ENCODE measurements at places on chromosomes 2 and 18. TPM values are rescaled to one million over a fixed set of nuclear protein-coding genes. Genes with fewer than 3 reads are reported as not detected.

GRCh38 chr2:222318026-222318711, 19.4 kb upstream of the PAX3 start:
- no peak overlapping the region for H3K27ac ChIP-seq
- H3K36me3 ChIP-seq, result no peaks in the 10 kb centered on the region
- H3K27me3 ChIP-seq, result peaks cover 27% of the 10 kb centered on the region
- H3K4me1 ChIP-seq, result no peaks in the 10 kb centered on the region
- peak; percentile 78 for DNase-seq

DNA sequence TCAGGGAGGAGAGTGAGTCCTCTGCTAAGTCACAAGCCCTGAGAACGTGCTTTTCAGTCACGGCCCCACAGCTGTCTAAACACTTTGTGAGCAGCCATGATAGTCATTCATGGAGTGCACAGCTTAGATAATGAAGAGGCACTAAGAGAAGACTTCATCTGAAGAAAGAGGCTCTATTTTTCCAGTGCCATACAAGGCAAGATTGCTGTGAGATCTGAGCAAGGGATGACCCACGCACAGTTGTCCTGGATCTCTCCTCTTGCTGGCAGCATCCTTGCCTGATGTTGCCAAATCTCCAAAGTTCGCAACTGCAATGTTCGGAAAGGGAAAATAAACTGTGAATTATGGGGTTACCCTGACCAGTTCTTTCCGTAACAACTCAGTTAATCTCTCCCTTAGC, 418.7 kb downstream of the MEIS1 start:
- H3K4me3 ChIP-seq, result no peak overlapping the region
- H3K4me1 ChIP-seq, result peaks cover 33% of the 10 kb centered on the region
- no peak overlapping the region for H3K27ac ChIP-seq

DNA sequence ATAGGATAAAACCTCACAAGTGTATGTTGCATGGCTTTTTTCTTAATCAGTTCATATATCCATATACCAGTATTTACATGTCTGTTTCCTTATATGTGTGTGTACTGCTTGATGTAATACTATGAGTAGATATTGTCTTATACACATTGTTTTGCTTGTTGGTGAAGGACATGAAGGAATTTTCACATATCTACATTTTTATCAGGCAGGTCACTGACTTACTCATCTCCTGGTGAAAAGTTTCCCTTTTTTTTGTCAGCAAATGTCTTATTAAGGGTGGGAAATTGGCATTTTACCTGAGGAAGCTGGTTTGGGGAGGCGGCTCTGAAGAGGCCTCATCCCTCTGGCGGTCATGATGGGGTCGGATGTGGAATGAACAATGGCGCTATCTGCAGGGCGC, 61.4 kb upstream of the LYPD1 start:
- H3K27ac ChIP-seq, result no peak overlapping the region
- no peak for DNase-seq
- H3K4me3 ChIP-seq, result no peak overlapping the region

GRCh38 chr2:179613701-179614100, 247.7 kb downstream of the ZNF385B start:
- peaks cover 14% of the 10 kb centered on the region for H3K4me1 ChIP-seq
- H3K4me3 ChIP-seq, result no peak overlapping the region
- peak; percentile 36 for DNase-seq

- DNase-seq, result peak; percentile 8
- no peaks in the 10 kb centered on the region for H3K27me3 ChIP-seq
- H3K36me3 ChIP-seq, result no peaks in the 10 kb centered on the region
- H3K27ac ChIP-seq, result no peak overlapping the region
These were observed 76.7 kb downstream of the DTNB start for GRCh38 chr2:25596516-25597244.

GRCh38 chr2:221673248-221673647, 101.1 kb upstream of the EPHA4 start:
- no peak overlapping the region for H3K27ac ChIP-seq
- H3K4me1 ChIP-seq, result no peaks in the 10 kb centered on the region
- peak; percentile 58 for DNase-seq

- no peak overlapping the region for H3K27ac ChIP-seq
- H3K27me3 ChIP-seq, result no peaks in the 10 kb centered on the region
- no peaks in the 10 kb centered on the region for H3K36me3 ChIP-seq
- no peaks in the 10 kb centered on the region for H3K4me1 ChIP-seq
- DNase-seq, result no peak
- H3K4me3 ChIP-seq, result no peak overlapping the region
These were observed 182.9 kb upstream of the ID2 start for GRCh38 chr2:8498994-8499393.

DNA sequence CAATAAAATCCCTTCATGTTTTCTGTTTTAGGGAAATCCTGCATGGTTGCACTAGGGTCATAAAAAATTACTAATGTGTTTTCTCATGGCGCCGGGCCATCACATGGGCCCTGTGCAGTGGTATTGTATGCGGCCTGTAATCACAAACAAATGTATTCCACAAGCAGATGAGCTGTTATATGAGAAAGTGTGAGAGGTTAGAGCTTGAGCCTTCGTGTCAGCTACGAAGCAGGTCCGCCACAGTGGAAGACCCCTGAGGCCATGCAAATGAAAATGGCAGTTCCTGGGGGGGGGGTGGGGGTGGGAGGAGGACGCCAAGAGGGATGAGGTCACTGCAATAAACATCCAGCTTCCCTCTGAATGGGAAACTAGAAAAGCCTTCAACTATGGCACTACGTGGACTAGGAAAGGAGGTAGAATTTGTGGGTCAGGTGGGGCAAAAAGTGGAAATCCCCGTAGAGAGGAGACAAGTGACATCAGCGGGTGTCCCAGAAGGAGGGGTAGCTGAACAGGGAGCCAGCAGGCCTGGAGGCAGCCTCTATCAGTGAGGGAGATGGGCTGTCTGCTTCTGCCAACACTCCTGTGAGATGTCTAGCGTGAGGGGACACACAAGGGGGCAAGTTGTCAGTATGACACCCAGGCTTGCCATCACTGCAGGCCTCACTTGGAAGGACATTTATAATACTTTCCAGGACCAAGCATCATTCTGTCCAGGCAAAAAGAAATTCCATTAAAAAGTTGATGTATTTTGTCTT, 130.3 kb upstream of the CTAGE1 start:
- DNase-seq, result no peak
- H3K4me1 ChIP-seq, result peaks cover 10% of the 10 kb centered on the region
- H3K27me3 ChIP-seq, result no peaks in the 10 kb centered on the region
- no peak overlapping the region for H3K27ac ChIP-seq
- no peak overlapping the region for H3K4me3 ChIP-seq

- H3K27ac ChIP-seq, result no peak overlapping the region
- no peak for DNase-seq
- no peaks in the 10 kb centered on the region for H3K36me3 ChIP-seq
These were observed 29.5 kb upstream of the PAIP2B start for GRCh38 chr2:71256421-71256820.

- no peak for DNase-seq
- H3K4me3 ChIP-seq, result no peak overlapping the region
- H3K4me1 ChIP-seq, result peaks cover 16% of the 10 kb centered on the region
- no peak overlapping the region for H3K27ac ChIP-seq
- H3K27me3 ChIP-seq, result no peaks in the 10 kb centered on the region
- H3K36me3 ChIP-seq, result no peaks in the 10 kb centered on the region
These were observed 49.9 kb downstream of the LPIN2 start for GRCh38 chr18:2963048-2963447.

GRCh38 chr18:12990123-12990475, 1.1 kb upstream of the CEP192 start:
- H3K4me1 ChIP-seq, result peaks cover 5% of the 10 kb centered on the region
- peak overlapping the region; percentile 81 for H3K4me3 ChIP-seq
- H3K36me3 ChIP-seq, result no peaks in the 10 kb centered on the region
- DNase-seq, result no peak
- H3K27ac ChIP-seq, result peak overlapping the region; percentile 80

- H3K4me3 ChIP-seq, result no peak overlapping the region
- no peak for DNase-seq
- no peaks in the 10 kb centered on the region for H3K36me3 ChIP-seq
- H3K27ac ChIP-seq, result no peak overlapping the region
These were observed 165.7 kb upstream of the KCNJ3 start for GRCh38 chr2:154532763-154533162.

DNA sequence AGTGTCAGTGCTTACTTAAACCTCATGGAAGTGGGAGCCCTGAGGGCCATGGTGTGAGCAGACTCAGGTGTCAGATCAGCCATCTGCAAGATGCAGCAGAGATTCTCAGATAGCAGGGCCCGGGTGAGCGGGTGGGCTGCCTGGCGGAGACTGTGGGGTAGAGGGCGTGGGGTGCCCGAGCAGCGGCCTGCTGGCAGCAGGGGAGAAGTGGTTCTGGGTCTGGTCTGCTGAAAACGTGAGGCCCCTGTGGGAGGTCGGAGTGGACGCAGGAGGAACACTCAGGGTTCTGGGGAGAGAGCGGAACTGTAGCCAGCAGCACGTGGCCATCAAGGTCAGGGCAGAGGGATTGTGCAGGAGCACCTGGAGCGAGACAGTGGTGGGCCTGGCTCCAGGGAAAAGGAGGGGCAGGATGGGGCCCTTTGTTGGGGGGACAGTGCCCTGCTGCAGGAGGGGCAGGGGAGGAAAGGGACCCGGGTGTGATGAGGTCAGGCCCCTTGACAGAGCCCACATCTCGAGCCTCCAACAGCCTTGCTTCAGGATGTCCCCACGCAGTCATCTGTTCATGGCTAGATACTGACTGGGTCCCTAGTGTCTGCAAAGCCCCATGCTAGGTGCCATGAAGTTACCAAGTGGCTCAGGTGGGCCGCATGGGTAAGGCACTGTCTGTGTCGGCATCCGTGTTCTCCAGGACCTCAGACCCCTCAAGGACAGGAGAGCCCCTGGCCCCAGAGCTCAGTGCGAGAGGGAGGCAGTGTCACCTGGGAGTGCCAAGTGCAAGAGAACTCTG, 2.7 kb upstream of the ESPNL start:
- no peaks in the 10 kb centered on the region for H3K4me1 ChIP-seq
- H3K27ac ChIP-seq, result no peak overlapping the region
- no peaks in the 10 kb centered on the region for H3K27me3 ChIP-seq
- H3K4me3 ChIP-seq, result no peak overlapping the region
- no peaks in the 10 kb centered on the region for H3K36me3 ChIP-seq

DNA sequence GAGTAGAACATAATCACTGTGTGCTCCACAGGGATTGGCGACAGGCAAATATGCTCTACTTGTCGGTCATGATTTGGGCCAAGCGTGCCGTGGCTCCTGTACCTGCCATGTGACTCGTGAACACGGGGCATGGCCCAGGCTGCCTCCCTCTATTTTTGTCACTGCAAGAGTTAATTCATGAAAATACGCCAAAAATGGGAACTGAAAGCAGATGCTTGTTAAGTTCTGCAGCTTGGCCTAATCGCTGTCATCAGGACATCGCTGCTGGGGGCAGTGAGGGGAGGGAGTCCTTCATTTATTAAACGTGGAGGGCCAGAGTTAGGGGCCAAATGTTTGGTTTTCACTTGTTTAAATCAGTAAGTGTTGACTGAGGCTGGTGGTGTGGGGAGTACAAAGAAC, 177.8 kb downstream of the BCL2 start:
- H3K4me3 ChIP-seq, result no peak overlapping the region
- peaks cover 2% of the 10 kb centered on the region for H3K27me3 ChIP-seq
- no peak for DNase-seq
- no peaks in the 10 kb centered on the region for H3K4me1 ChIP-seq
- no peak overlapping the region for H3K27ac ChIP-seq

GRCh38 chr2:172905937-172906811, 169.5 kb upstream of the MAP3K20 start:
- DNase-seq, result no peak
- no peaks in the 10 kb centered on the region for H3K36me3 ChIP-seq
- H3K4me3 ChIP-seq, result no peak overlapping the region
- no peaks in the 10 kb centered on the region for H3K27me3 ChIP-seq
- H3K27ac ChIP-seq, result no peak overlapping the region
- no peaks in the 10 kb centered on the region for H3K4me1 ChIP-seq

DNA sequence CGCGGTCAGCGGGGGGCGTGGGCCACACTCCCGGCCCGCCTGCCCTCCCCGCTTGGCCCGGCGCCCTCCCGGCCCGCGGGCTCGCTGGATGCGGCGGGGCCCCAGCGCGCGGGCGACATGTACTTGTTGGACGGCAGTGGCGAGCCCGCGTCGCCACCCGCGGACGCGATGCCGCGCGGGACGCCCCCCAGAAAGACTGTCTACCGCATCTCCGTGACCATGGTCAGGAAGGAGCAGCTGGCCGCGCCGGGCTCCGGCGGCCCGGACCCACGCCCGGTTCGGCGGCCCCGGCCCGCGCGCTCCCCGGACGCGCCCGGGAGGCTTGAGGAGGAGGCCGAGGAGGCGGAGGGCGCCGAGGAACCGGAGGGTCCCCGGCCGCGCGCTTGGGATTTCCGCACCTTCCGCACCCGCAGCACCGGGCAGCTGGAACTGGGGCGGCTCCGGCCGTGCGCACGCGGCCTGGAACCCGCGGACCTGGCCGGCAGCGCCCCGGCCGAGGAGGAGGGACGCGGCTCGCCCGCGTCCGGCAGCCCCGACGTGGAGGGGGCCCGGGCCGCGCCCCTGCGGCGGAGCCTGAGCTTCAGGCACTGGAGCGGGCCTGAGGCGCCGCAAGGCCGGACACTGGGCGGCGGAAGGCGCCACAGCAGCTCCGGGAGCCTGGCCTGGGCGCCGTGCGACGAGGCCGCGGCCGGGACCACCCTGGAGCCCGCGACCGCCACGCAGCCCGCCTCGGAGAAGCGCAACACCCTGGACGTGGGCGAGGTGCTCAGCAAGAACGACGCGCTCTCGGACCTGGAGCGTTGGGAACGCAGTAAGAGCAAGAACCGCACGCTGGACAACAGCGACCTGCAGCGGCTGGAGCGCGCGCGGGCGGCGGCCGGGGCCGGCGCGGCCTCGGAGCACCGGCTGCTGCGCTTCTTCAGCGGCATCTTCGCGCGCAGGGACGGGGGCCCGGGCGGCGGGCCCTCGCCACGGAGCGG, 176.4 kb downstream of the AGAP1 start:
- peaks cover 7% of the 10 kb centered on the region for H3K4me1 ChIP-seq
- H3K27ac ChIP-seq, result no peak overlapping the region
- peak; percentile 81 for DNase-seq

DNA sequence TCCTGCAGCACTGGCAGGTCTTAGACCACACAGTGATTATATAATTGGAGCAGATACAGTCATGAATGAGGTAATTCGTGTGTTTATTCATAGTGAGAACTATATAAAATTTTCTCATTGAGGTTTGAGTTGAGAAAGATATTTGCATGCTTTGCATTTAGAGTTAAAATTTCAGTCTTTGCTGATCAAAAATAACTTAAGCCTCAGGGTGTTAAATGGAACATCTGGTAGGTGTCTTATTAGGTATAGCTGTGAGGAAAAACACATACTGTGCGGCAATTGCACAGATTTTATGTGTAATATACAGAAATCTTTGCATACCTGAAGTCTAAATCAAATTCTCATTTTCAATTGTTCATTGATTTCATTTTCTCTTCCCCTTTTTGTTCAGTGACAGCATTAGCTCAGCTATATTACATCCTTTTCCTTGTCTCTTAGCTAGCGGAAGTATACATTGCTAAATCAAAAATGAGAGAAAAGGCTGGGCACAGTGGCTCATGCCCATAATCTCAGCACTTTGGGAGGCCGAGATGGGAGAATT, 21.2 kb downstream of the GORASP2 start:
- H3K4me1 ChIP-seq, result no peaks in the 10 kb centered on the region
- no peak for DNase-seq
- no peak overlapping the region for H3K4me3 ChIP-seq
- H3K27me3 ChIP-seq, result no peaks in the 10 kb centered on the region
- peaks cover 12% of the 10 kb centered on the region for H3K36me3 ChIP-seq

Gene KLHL30
- 1.2 TPM for total RNA-seq

Gene DOK6
- 4.0 TPM for total RNA-seq

Gene CNGA3
- total RNA-seq, result under 0.01 TPM

Gene C2orf78
- total RNA-seq, result not detected

Gene VIT
- total RNA-seq, result 0.77 TPM

Gene GRP
- total RNA-seq, result not detected

Gene TUBA3E
- not detected for total RNA-seq

Gene ZNF521
- 23.6 TPM for total RNA-seq

Gene SH3BP4
- total RNA-seq, result 74.8 TPM

Gene DLX1
- total RNA-seq, result not detected
